Vagina (tissue), 2 donors: ENCODE measurements at places on chromosomes 4 and X.

GRCh38 chr4:165965503-165965902 is 92.5 kb downstream of the TLL1 start:
- DNase-seq: no peak

- DNase-seq: no peak
These were observed 53.9 kb downstream of the FAT4 start for GRCh38 chr4:125368671-125369081.

DNA sequence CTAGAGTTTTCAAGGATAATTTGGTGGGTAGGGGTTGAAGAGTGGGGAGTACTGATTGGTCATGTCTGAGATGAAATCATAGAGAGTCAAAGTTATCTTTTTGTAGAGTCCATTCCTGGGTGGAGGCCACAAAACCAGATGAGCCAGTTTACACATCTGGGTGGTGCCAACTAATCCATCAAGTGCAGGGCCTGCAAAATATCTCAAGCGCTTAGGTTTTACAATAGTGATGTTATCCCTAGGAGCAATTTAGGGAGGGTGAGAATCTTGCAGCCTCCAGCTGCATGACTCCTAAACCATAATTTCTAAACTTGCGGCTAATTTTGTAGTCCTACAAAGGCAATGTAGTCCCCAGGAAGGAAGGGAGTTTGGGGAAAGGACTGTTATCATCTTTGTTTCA is 988.3 kb upstream of the LCORL start:
- no peak for DNase-seq

GRCh38 chr4:136967069-136967468 is 565.2 kb downstream of the PCDH18 start:
- no peak for DNase-seq

DNA sequence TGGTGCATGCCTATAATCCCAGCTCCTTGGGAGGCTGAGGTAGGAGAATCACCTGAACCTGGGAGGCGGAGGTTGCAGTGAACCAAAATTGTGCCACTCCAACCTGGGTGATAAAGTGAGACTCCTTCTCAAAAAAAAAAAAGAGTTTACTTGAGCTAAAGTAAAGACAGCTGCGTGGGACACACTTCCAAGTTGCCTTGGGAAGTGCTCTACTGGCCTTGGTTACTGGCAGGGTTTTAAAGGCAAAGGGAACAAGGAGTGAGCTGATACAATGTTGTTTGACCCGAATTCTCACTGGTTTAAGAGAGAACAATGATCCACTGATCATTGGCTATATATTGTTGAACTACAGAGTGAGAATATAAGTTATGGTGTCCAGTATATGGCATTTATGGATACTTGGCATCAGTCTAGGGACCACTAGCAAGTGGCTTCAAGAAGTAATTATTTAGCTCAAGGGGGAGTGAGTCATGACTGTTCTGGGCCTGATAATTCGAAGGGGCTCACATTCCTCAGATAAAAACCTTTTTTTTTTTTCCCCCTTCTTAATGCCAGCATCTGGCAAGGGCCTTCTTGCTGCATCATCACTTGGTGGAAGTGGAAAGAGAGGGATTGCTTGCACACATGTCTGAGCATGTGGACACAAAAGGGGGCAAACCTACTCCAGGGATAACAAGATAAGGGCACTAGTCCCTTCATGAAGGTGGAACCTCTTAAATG is 32.3 kb downstream of the GRK4 start:
- DNase-seq: no peak

GRCh38 chrX:37420756-37421155 is 71.6 kb downstream of the PRRG1 start:
- DNase-seq: no peak

DNA sequence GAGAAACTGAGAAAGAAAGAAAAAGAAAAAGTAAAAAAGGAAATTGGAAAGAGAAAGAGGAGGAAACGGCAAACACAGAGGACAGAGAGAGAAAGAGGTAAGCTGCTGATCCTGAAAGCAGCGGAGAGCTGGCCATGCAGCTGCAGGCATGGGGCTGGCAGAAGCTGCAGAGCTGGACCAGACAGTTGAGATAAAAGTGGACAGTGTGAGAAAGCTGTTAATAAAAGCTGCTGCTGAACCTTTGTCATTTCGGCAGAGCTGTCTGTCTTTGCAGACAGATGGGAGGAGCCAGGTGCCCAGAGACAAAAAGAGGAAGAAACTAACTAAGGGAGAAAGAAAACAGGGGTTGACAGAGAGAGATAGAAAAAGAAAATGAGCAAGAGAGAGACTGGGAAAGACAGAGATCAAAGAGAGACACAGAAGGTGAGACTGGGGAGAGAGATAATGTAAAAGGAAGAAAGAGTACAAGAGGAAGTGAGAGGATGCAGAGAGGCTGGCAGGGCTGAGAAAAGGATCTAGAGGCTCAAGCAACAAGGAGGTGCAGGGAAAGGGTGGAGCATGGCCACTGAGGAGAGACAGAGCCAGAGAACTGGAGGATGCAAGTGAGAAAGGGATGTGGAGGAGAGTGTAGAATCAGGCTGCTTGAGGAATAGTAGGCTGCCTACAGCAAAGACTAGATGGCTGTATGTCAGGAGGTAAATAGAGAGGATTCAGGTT is 376.8 kb upstream of the FGF16 start:
- no peak for DNase-seq

GRCh38 chr4:109368661-109369060 is 65.0 kb upstream of the SEC24B start:
- DNase-seq: no peak

DNA sequence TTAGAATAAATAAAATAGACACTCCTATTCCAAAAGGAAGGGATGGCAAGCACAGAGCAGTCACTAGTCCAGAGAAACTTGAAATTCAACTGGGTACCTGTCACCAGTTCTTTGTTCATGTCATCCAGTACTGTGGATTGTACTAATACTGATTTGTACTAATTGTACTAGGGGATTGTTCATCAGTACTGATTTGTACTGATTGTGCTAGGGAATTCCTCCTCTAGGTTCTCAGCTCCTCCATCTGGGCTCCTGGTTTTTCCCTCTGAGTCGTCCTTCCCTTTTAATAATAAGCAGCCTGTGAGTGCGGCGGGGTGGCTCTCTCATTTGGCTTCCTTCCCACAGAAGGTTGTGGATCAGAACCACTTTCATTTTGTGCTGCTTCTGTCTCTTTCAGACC is 31.0 kb upstream of the SOD3 start:
- DNase-seq: no peak

GRCh38 chrX:154372612-154373022 is 1.8 kb downstream of the FLNA start:
- no peak for DNase-seq

GRCh38 chr4:72896515-72896914 is 173.0 kb downstream of the COX18 start:
- no peak for DNase-seq

- no peak for DNase-seq
These were observed 31.3 kb downstream of the PHF8 start for GRCh38 chrX:54012830-54013500.

DNA sequence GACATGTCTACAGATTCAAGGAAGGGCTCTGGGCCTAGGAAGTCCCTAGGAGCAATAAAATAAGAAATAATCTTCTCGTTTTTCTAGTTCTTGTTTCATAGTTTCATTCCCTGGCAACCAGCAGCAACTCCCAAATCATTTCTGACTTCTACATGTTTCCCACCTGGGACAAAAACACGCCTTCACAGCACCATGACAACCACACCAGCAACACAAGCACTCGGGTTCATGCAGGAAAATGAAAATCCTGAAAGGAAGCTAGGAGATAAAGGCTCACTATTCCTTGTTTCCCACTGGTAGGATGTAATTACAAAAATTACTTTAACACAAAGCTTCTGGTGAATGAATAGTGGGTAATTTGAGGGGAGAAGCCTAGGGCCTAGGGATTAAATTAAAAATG is 158.9 kb downstream of the ADAMTS3 start:
- no peak for DNase-seq

GRCh38 chr4:1337951-1338751 is 8.9 kb upstream of the UVSSA start:
- no peak for DNase-seq

DNA sequence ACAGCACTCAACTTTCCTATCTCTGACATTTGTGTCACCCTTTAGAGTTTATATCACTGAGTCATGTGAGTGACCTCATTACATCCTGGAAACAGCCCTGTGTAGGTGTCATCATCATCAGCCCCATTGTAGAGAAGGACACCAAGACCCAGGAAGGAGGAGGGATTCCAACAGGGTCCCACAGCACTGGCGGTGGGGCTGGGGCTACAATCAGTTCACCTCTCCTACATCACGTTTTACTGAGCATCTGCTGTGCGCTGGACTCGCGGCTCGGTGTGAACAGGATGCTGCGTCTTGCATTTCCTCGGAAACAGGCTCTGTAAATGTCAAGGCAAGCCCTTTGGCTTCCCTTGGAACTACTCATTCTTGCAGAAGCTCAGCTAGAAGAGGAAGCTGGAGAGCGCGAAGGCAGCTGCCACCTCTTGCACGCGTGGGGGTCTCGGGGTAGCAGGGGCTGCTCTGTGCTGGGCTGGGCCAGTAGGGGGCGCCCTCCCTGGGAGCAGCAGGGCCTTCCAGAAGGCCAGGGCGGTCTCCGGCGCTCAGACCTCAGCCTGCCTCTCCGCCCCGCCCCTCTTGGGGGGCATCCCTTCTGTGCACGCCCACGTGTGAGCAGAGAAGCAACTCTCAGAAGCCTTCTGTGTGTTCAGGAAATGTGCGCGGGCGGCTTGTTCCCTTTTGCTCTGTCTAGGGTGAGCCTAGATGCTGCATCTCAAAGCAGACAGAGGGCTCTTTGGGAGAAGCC is 29.0 kb downstream of the REELD1 start:
- no peak for DNase-seq

DNA sequence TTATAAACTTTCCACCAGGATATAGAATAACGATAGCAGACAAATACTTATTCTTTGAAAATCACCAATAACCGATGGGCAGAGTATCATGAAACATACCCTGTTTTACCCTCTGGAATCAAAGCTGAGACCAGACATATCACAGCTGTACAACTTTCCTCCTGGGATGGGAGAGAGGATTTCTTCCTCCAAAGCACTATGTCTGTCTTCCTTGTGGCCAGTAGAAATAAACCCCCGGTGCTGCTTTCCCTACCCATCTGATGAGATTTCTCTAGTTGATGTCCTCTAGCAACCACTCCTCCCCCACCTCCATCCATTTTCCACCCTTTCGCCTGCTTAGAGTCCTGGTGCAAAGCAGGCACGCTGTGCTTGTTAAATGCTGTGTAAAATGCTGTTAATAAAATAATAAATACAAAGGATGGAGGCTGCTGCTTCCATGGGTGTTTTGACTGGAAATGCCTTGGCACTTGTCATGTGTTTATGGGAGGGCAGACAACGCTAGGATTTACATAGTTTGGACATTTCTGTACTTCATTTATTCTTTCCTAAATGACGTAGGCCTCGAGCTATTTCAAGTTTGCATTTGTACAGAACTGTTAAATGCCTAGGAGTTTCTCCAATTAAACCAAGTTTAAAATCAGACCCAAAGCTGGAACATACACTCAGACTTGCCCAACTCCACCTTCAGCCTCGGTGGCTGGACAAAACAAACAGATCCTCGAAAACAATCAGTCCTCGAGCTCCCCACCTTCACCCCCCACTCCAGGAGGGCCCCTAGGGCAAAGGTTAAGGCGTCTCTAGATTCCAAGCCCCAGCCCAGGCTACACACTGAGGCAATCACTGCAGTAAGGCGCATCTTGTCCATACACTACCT is 10.1 kb downstream of the BCOR start:
- no peak for DNase-seq

DNA sequence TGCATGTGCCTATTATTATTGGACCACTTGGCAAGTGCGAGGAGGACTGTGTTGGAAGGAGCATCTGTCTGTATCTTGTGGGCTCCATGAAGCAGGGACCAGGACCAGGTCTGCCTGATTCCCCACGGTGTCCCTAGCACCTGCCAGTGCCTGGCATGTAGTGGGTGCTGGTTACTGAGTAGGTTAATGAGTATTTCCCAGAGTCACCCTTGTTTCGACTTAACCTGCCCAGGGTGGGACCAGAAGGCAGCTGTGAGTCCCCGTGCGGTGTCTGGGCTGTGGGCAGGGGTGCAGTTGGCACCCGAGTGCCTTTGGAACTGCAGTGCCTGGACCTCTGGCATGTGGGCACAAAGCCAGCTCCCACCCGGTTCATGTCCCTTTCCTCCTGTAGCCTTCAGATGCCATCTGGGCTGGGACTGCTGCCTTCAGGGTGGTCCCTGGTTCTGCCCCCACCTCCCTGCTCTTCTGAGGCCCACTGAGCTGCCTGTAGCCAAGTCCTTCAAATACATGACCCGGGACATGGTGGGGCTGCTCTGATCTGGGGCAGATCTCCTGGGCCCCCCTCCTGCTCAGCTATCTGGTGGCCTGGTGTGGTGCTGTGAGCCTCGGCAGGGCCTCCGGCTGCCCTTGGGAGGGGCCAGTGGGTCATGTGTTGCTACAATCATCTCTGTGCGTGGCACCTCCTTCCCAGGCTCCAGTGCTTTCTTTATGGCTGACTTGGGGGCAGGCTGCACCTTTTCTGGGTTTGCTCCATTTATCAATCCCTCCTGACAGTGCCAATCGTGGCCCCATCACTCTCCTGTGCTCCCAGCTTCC is 53.0 kb upstream of the SORCS2 start:
- no peak for DNase-seq

GRCh38 chr4:85736571-85736970 is 261.6 kb downstream of the ARHGAP24 start:
- DNase-seq: no peak

DNA sequence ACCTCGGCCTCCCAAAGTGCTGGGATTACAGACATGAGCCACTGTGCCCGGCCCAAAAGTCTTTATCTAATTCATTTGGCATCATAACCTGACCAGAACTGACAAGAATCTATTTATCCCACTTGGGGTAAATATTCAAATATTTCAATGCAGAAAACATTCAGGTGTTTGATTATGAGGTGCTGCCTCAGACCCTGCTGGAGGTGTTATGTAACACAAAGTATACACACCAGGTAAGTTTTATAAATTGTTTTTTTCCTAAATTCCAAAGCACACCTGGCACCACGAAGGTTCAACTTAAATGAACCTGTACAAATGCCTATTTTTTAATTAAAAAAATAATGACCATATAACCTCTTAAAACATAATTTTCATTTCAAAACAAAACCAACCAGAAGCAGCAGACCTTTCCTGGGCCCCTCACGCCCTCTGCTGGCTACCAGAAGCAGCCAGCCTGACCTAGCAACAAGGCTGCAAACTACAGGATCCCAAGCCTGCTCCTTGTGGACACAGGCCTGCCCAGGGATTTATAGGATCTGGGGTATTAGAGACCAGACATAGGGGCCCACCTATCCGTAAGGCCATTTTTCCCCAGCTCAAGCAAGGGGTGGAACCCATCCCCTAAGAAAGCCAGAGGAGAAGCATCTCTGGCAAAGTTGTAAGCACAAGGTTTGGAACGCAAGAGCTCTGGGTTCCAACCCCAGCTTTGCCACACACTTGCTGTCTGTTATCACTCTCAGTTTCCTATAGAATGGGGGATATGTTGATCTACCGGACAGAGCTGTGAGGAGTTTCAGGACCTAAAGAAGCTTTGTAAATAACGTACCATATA is 11.7 kb downstream of the OTUD5 start:
- no peak for DNase-seq

- no peak for DNase-seq
These were observed 166.5 kb downstream of the PRR32 start for GRCh38 chrX:126985981-126986380.

- DNase-seq: no peak
These were observed 21.2 kb upstream of the TRPC5OS start for GRCh38 chrX:111854556-111855490.

GRCh38 chrX:20309806-20310205 is 43.1 kb upstream of the RPS6KA3 start:
- DNase-seq: no peak

- DNase-seq: no peak
These were observed 85.5 kb downstream of the BCOR start for GRCh38 chrX:40012039-40012867.
